Activated CD4-positive, alpha-beta T cell treated with anti-CD3 and anti-CD28 coated beads for 24 hours (primary cell): ENCODE measurements at places on chromosomes 11 and 22.

- DNase-seq: no peak
These were observed 5.3 kb downstream of the CABP2 start for GRCh38 chr11:67517784-67518552.

- DNase-seq: no peak
These were observed 44.6 kb downstream of the MYH9 start for GRCh38 chr22:36343070-36343719.

- DNase-seq: no peak
These were observed 39.7 kb downstream of the DEUP1 start for GRCh38 chr11:93370260-93370659.

DNA sequence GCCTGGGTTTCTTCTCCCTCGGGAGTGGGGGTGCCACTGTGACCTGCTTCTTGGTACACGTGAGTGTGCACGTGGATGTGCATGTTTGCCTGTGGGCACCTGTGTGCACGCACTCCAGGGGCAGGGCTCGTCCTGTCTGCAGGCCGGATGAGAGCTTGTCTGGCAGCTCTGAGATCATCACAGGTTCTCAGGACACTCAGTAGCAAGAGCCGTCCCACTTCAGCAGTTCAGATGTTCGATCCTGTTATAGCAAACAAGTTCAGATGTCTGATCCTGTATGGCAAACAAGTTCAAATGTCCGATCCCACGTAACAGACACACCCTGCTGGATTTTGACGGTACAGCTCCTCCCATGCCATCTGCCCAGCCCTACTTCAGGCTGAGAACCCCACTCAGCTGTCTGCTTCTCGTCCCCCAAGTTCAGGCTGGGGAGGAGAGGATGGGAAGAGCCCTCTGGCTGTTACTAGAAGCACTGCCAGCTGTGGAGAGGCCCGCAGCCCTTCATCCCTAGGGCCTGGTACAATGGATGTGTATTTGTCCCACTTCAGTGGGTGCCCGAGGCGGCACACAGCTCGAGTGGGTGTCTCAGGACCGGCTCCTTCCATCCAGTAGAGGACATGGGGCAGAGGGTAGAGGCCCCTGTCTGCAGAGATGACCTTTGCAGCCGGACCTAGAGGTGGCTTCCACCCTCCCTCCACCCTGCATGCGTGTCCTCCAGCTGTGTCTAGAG is 1126.9 kb downstream of the BRD1 start:
- no peak for DNase-seq

DNA sequence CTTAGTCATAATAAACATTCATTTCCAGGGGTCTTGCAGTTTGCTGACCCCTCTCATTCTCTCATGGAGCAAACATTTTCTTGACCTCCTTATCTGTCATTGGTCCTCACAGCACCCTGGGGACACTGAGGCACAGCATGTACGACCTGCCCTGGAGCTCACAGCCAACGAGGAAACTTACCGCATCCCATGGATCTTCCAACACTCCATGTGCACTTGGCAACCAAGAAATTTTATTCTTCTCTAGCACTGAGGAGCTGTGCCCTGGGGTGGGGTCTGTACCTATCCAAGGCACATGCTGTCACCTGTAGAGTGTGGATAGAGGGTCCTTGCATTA is 69.4 kb upstream of the IGLL5 start:
- no peak for DNase-seq

- DNase-seq: no peak
These were observed 75.0 kb downstream of the BRD1 start for GRCh38 chr22:49752598-49753091.

GRCh38 chr11:44613153-44613552 is 47.7 kb downstream of the CD82 start:
- DNase-seq: no peak

DNA sequence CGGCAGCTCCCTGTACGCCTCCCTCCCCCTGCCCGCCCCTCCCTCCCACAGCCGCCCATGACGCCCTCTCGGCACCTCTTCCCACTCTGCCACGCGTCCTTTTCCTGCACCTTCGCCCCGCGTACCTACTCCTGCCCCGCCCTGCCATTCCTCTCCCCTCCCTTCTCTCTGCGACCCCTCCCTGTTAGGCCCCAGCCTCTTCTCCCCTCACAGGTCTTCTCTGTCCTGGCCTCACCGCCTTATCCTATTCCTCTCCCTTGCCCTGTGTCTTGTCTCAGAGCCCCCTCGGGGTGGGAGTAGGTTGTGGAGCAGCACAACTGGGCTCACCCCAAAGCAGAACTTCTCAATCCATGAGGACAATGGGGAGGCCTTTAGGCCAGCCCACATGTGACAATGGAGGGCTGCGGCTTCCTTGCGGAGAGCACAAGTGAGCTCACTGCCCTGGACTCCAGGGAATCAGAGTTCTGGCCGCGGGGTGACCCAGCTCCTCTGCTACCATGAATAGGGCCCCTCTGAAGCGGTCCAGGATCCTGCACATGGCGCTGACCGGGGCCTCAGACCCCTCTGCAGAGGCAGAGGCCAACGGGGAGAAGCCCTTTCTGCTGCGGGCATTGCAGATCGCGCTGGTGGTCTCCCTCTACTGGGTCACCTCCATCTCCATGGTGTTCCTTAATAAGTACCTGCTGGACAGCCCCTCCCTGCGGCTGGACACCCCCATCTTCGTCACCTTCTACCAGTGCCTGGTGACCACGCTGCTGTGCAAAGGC is 539 bp downstream of the SLC35C1 start:
- no peak for DNase-seq

- DNase-seq: no peak
These were observed 502.4 kb downstream of the INSC start for GRCh38 chr11:15617126-15617525.

- DNase-seq: no peak
These were observed 174.2 kb upstream of the ARHGAP20 start for GRCh38 chr11:110886288-110886970.
